NCI-H1930 (cell line): ENCODE measurements at places on chromosomes 7 and 10.

DNA sequence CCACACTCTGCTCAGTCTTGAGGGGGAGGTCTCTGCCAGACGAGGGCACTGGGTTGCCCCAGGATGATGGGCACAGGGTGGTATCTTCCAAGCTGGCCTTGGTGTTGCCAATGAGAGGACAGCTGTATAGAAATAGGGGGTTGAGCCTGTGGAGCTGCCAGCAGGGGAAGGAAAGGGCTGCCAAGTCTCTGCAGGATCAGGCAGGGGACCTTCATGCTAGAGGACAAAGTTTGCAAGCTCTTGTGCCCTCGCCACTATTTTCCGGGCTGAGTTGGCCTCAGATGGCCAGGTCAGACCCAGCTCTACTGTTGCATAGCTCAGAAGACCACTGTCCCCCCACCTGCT, 68.7 kb downstream of the ARHGAP22 start:
- DNase-seq, result no peak

DNA sequence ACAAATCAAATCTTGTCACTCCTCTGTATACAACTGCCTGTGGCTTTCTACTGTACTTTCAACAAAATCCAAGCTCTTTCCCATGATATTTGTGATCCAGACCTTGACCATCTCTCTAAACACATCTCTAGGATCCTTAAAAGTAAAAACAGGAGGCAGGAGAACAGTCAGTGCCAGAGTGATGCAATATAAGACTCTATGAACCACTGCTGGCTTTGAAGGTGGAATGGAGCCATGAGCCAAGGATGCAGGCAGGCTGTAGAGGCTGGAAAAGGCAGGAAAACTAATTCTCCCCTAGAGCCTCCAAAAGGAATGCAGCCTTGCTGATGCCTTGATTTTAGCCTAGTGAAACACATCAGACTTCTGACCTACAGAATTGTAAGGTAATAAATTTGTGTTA, 45.5 kb upstream of the LRRN3 start:
- DNase-seq, result no peak

GRCh38 chr7:73521636-73522104, 423 bp downstream of the BAZ1B start:
- DNase-seq, result peak; percentile 69

DNA sequence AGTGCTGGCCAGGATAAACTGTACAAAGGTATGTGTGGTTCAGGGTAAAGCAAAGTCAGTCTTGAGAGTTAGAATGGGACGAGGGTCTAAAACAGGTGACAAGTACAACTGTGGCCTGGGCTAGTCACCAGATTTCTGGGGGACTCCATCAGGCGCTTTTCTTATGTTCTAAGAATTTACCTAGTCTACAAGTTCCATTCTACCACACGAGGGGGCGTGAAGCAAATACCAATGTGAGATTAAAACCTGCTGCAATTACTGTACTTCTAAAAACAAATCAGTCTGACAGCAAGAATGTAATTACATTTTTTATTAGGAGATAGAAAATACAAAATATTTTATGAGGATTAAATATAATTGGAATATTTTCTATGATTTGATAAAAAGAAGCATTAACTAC, 146.5 kb downstream of the ALOX5 start:
- no peak for DNase-seq

GRCh38 chr7:148715027-148715426, 16.3 kb downstream of the CUL1 start:
- DNase-seq, result no peak

- DNase-seq, result no peak
Measured at GRCh38 chr10:113097036-113097435, 147.0 kb downstream of the TCF7L2 start.

GRCh38 chr10:48451969-48452878, 145.7 kb downstream of the MAPK8 start:
- no peak for DNase-seq

- DNase-seq, result no peak
Measured at GRCh38 chr10:46239247-46239646, 47.5 kb upstream of the ANTXRL start.

GRCh38 chr10:13632440-13632839, 45.7 kb downstream of the PRPF18 start:
- no peak for DNase-seq

- DNase-seq, result no peak
Measured at GRCh38 chr10:49172061-49172776, 16.0 kb downstream of the TMEM273 start.

DNA sequence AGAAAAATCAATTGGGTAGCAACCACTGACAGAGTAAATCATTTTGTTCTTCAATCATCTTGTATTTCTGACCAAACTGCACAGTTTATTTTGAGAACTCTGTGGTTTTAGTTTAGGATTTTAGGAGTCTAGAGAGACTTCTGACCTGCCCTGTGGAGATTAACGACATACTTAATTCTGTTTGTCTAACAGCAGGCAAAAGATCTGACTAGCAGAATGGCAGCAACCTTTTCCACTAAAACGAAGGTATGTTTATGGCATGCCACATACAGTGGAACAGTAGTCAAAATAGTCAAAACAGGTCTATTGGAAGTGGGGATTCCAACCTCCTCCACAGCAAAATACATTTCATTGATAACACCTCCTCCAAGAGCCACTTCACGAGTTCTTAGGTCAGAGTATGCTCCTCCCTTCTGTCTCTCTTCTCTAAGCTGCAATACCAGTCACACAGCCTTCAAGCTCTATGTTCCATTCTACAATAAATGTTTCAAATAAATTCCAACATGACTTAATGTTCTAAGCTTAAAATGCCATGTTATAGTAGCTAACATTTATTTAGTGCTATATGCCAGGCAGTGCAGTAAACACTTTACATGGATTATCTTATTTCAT, 34.4 kb downstream of the NRCAM start:
- no peak for DNase-seq

GRCh38 chr7:114928060-114928459, 6.2 kb downstream of the MDFIC start:
- DNase-seq, result no peak

DNA sequence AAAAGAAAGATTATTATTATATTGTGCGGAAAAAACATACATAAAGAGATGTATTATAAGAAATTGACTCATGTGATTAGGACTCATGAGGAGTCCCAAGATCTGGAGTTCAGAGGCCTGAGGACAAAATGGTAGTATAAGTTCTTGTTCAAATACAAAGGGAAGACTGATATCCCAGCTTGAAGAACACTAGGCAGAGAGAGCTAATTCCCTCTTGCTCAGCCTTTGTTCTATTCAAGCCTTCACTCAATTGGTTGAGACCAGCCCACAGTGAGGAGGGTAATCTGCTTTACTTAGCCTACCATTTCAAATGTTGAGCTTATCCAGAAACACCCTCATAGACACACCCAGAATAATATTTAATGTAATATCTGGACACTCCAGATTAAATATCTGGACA, 1683.8 kb downstream of the REEP3 start:
- DNase-seq, result no peak

- no peak for DNase-seq
Measured at GRCh38 chr7:151175793-151176311, 8.4 kb upstream of the GBX1 start.

DNA sequence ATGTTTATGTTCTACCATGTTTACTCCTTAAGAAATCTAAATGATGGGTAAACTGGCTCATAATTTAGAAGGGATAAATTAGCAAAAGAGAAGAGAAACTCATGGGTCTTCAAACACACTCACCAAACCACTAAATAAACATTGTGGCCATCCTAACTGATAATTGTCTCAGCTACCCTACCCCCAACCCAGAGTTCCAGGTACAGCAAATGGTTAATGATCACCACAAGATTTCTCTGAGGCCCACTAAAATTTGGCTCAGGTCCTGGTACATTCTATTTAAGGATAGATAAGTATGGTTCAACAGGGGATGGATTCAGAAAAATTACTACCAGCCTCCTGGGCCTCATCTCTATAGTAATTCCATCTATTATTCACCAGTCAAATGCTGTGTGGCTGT, 21.4 kb downstream of the SLC25A13 start:
- DNase-seq, result no peak

GRCh38 chr7:36305226-36305625, 84.4 kb upstream of the ANLN start:
- DNase-seq, result no peak

DNA sequence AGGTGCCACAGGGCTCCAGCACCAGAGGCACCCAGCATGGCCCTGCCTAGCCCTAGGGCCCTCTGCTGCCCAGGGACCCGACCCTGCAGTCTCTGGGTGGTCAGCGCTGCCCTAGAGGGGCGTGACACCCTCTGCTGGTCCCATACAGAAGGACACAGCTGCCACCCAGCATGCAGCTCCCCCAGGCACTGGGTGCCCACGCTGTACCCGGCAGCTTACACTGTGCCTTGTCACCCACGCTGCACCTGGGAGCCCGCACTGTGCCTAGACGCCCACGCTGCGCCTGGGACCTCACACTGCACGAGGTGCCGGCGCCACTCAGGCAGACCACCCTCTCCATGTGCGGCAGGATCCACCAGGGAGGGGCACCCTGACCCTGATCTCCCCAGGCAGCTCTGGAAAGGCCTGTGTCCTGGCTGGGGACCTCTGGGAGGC, 55.2 kb downstream of the PWWP2B start:
- DNase-seq, result no peak

DNA sequence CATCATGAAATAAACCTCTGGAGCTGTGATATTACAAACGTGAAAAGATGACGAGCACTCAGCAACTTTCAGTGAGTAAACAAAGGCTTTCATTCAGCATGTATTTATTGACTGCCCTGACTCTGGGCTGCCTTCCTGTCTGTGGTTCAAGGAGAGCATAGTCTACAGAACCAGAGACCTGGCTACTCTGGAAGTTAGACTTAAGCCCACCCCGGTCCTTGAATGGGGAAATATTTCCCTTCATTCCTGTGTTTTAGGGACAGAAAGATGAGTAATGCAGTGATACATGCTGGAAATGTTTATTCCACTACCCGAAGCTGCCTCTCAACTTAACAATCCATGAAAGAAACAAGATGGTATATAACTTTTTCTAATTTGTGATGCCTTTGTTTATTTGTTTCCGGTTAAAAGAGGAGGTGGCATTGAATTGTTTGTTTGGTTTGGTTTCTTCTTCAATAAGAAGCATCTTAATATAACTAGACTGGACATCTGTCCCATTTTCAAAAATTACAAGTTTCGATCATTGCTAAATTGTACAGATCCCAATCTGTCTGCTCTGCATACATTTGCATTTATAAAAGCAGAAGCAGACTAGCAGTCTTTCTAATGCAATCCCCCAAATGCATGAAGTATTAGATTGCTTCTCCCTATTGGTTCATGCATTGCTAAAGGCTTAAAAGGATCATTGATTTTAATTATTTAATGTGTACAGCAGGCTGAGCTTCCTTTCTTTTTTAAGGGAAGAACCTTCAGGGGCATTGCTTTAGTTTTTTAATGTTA, 57.7 kb downstream of the TRUB1 start:
- DNase-seq, result no peak

- DNase-seq, result no peak
Measured at GRCh38 chr7:144527051-144527471, 123.6 kb upstream of the NOBOX start.

- DNase-seq, result no peak
Measured at GRCh38 chr7:26182283-26182682, 18.3 kb downstream of the HNRNPA2B1 start.

GRCh38 chr10:121911421-121911697, 16.5 kb downstream of the ATE1 start:
- DNase-seq, result no peak

DNA sequence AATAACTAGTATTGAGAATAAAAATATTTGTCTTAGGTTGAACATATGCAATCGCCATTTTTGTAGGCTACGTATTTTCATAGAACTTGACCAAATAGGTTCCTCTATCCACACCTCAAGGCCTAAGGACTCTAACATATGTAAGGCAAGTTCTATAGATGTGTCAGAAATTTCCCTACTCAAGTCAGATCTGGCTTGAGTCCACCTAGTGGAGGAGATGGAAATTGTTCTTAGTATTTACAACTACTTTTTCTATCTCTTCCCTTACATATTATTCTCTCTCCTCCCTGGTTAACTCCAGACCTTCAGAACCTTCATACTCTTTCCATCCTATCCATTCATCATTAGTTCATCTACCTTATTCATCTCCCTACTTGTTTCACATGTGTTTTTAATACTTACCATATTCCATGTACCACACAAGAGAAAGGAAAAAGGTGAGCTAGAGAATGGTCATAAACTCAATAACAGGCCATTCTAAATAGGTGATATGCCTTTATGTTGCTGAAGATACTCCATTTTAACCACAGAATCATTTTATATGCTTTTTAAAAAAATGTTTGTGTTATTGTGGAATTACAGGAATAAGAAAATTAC, 174.5 kb upstream of the HDAC9 start:
- DNase-seq, result no peak

DNA sequence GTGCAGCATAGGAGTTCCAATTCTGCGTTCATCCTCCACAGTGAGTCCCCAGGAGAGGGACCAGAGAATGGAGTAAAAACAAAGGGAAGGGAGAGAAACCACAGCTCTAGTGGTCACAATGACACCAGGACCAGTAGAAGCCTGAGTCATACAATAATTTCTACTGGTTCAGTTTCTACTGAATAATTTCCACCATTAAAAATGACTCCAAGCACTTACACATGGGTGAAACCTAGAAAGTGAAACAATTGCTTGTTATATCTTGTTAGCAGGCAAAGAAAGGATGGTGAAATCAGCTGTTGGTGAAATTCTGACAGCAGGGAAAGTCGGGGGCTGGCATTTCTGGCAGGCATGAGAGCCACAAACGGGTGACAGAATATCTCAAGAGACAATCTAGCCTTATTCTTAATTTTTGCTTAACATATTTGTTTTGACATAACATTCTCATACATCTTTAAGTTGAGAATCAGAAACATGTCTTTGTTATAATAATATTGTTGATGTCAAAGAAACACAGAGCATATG, 1065.8 kb upstream of the C7orf33 start:
- no peak for DNase-seq

GRCh38 chr7:15686957-15687545, 568 bp upstream of the MEOX2 start:
- DNase-seq, result no peak

- no peak for DNase-seq
Measured at GRCh38 chr10:63434866-63435854, 30.6 kb downstream of the JMJD1C start.

GRCh38 chr7:47336472-47337425, 245.2 kb downstream of the TNS3 start:
- DNase-seq, result no peak

DNA sequence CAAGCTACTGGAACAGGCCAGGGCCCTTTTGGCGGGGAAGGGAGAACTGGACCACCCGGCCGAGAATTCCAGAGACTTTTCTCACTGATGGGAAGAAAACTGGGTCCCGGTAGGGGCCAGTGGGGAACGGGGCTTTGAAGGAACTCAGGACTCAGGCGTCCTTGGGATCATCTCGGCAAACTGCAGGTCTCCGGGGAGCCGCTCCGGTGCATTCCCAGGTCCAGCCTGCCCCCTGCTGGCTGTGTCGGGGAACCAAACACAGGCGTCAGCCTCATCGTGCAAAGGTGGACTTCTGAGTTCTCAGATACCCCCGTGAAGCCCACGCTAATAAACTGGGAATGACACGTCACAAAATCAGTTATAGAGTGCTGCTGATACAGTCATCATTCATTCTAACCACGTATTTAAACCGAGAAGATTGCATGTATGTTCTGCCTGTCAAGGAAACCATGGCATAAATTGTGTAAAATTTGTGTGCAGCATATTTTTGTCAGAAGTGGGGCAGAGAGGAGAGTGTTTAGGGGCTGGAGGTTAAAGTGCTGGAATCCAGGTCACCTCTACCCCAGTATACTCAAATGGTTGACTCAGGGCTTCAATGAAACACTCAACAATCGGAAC, 76.1 kb upstream of the CPXM2 start:
- DNase-seq, result peak; percentile 17
